ENCODE measurements at places on chromosomes 3 and 15.

DNA sequence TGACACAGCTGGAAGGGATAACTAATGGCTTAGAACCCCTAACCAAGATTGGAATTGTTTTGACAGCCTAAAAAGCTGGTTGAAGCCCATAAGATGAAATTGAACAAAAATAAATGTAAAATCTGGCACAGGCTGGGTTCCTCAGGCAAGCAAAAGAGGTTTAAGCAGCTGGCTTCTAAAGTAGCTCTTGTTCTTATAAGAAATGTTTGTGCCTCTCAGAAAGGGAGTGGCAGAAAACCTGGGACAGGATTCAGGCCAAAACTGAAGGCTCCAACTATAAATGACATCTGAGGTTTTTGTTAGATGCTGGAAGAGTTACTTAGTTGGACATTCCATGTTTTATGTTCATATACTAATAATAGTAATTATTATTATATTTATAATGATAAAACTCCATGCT, 378.3 kb downstream of the CNTN4 start:
- no peak for DNase-seq

GRCh38 chr15:35698966-35699575, 153.1 kb upstream of the DPH6 start:
- no peak for DNase-seq

DNA sequence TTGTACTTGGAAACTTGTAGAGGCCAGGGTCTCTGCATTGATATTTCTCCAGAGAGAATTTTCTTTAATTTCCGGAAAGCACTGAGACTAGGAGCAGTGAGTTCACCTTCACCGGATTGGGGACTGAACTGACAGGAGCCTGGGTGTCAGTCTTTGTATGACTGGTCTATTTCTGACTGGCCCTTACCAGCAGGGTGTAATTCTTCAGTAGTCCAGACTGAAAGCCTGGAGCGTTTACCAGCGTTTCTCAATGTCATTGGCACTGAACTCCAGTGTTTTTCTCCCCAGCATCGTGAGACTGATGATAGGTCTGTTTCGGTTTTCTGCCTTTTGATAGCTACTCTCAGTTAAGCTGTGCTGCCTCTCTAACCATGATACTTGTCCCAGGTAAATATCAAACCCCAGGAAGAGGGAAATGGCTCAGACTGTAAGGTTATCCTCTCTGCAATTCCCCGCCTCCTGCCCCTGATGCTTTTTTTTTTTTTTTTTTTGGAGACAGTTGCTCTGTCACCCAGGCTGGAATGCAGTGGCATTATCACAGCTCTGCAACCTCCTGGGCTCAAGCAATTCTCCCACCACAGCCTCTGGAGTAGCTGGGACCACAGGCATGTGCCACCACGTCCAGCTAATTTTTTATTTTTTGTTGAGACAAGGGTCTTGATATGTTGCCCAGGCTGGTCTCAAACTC, 103.6 kb downstream of the CACNA2D3 start:
- DNase-seq = no peak

GRCh38 chr3:79618883-79619282, 148.9 kb downstream of the ROBO1 start:
- DNase-seq = no peak
